ENCODE measurements at places on chromosomes 7 and 10. TPM values are rescaled to one million over a fixed set of nuclear protein-coding genes. Genes with fewer than 3 reads are reported as not detected.

Gene LHFPL3
- not detected for total RNA-seq

Gene CDNF
- 1.0 TPM for total RNA-seq

Gene LRRN3
- total RNA-seq = 101 TPM

Gene GRM3
- total RNA-seq = not detected

Gene TRIM50
- total RNA-seq = not detected

Gene SEMA3A
- 0.06 TPM for total RNA-seq

Gene SFTPD
- total RNA-seq = not detected

Gene NPSR1
- total RNA-seq = not detected

Gene AOAH
- total RNA-seq = 22.5 TPM

Measured in activated CD8-positive, alpha-beta memory T cell treated with anti-CD3 and anti-CD28 coated beads for 36 hours (primary cell).